Activated T-cell treated with anti-CD3 and anti-CD28 coated beads for 24 hours (primary cell): ENCODE measurements at places on chromosomes 12 and 14.

GRCh38 chr12:64612843-64613242 lies 2.5 kb downstream of the RASSF3 start:
- no peak for DNase-seq

DNA sequence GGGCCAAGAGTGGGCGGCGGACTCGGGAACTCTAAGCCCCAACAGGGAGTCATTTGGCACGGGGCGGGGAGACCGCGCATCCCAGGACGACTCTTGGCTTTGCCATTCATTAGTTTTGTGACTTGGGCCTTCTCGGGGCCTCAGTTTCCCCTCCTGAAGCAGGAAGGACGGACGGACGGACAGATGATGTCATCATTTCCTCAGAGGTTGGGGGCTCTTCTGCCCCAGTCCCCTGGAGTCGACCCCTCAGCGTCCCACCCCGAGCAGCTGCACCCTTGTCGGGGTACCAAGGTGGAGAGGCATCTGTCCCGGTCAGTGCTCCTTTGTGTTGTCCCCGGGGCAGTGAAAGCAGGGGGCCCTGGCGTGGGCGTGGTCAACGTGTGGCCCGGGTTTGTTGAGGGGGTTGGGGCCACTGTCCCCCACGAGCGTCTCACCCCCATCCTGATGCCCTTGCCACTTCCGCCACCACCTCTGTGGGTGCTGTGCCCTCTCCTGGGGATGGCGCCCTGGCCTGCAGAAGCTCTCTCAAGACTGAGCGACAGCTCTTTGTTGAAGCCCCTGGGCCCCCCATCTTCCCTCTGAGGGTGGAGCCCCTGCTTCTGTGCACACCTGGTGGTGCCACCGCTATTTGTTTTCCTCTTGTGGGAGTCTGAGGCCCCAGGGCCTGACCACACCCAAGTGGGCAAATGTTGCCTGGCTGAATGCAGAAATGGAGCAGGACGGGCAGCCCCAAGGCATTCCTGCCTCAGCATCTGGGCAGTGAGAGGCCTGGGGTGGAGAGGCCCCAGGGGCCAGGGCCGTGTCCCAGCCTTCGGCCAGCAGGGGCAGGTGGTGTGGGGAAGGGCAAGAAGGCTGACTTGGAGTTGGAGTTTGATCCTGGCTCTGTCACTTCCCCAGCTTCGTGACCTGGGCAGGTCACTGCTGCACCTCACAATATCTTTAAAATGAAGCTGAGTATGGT lies 896 bp downstream of the HHIPL1 start:
- DNase-seq = no peak

DNA sequence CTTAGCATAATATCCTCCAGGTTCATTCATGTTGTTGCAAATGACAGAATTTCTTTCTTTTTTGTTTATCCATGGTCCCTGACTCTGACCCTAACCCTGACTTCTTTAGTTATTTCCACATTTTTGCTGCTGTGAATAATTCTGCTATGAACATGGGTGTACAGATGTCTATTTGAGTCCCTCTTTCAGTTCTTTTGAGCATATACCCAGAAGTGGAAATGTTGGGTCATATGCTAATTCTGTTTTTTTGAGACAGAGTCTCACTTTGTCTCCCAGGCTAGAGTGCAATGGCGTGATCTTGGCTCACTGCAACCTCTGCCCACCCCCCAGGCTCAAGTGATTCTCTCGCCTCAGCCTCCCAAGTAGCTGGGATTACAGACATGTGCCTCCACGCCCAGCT lies 33.1 kb downstream of the KNTC1 start:
- DNase-seq = no peak

GRCh38 chr12:67524861-67525616 lies 123.5 kb upstream of the DYRK2 start:
- DNase-seq = no peak

DNA sequence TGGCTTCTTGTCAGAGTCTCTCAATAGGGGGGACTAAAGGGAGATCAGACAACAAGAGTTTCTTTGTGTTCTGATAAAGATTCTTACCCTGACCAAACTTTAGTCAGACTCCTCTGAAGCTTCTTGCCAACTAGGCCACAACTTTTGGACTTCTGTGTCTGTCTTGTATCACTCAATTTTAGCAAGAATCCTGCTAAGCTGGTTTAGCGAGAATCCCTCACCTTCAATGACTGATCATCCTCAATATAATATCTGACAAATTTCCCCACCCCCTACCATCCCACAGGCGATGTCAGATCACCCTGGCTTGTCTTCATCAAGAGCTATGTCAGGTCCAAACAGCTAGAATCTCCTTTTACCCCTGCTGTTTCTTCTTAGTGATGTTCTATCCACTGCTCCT lies 215.2 kb downstream of the RASSF9 start:
- no peak for DNase-seq

DNA sequence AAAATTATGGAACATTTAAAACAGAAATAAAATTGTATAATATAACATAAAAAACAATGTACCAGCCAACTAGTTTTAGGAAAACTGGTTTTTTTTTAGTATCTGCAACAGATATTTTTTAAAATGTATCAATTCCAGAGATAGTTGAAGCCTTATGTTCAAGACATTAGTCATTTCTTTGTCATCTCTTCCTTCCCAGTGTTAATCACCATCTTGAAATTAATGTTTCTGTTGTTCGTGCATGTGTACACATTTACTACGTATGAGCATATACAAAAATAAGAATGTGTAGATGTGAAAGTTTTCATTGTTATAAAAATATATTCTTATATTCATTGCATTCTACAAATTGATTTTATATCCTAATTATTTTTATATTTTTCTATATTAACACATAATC lies 1062.1 kb downstream of the SLC6A15 start:
- no peak for DNase-seq
